ENCODE measurements at places on chromosomes 4 and X. TPM values are rescaled to one million over a fixed set of nuclear protein-coding genes. Genes with fewer than 3 reads are reported as not detected.

The TLR3 gene
- 28.6 TPM for total RNA-seq

The ANXA10 gene
- 36.3 TPM for total RNA-seq

The F8A3 gene
- 3.5 TPM for total RNA-seq

The MAGEH1 gene
- 19.1 TPM for total RNA-seq

The EMD gene
- total RNA-seq, result 80.4 TPM

The MBNL3 gene
- 85.1 TPM for total RNA-seq

The TRAM1L1 gene
- total RNA-seq, result 4.6 TPM

The MAGEA8 gene
- not detected for total RNA-seq

The UBE2D3 gene
- 316 TPM for total RNA-seq

The CENPC gene
- 37.1 TPM for total RNA-seq

The SHOX gene
- total RNA-seq, result not detected

The KLHL4 gene
- total RNA-seq, result 0.49 TPM

The ADAMTS3 gene
- total RNA-seq, result 0.94 TPM

DNA sequence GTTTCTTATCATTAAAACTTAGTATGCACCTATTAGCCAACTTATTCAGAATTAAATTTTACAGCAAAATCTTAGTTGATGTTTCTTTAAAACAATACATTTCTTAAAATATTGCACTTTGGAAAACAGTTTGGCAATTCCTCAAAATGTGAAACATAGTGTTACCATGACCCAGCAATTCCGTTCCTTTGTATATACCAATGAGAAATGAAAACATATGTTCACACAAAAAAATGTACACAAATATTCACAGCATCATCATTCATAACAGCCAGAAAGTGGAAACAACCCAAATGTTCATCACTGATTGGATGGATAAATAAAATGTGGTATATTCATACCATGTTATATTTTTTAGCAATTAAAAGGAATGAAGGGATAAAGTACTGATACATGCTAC, 50.2 kb downstream of the WDR44 start:
- DNase-seq, result no peak

GRCh38 chr4:111798840-111799239, 346.4 kb upstream of the FAM241A start:
- DNase-seq, result no peak

DNA sequence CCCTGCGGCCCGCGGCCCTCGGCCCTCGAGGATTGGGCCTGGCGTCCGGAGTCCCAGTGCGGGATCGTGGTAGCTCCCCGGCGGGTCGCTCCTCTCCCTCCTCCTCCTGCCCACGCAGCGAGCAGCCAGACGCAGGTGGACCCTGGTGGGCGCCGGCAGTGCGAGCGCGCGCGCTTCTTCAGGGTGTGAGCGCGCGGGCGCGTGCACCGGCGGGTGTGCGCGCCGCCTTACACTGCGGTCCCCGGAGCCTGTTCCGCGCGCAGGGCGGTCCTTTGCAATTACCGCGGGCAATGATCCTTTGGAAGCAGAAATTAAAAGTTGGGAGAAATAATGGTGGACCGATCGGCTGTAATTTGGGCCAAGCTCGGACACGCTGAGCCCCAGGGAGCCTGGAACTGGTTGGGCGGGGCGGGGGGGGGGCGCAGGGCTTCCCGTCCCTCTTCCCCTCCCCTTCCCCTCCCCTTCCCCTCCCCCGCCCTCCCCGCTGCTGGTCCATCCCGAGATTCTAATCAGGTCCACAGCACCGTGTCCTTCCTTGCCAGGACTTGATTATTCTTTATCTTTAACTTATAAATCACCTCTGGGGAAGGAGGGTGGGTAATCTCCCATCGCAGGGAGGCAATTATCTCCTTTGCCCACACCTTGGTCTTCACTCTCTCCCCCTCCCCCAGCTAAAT, 1.6 kb upstream of the NKX1-1 start:
- DNase-seq, result no peak

DNA sequence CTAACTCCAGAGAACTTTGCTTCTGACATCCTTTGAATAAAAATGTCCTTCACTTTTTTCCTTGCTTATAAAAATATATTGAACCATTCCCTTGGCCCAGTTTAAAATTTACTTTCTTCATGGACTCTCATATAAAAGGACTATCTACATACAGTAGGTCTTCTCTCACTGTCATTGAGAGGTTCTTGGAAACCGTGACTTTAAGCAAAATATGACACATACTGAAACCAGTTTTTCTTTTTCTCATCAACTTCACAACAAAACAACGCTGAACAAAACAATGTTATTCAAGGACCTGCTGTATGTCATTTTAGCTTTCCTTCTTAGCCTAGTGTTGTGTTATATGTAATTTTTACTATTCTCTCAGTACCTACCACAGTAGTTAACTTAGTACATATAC, 496.8 kb downstream of the CENPC start:
- DNase-seq, result no peak

GRCh38 chr4:110075083-110075738, 123.2 kb downstream of the ELOVL6 start:
- DNase-seq, result no peak

- DNase-seq, result no peak
These were observed 91.2 kb upstream of the SOD3 start for GRCh38 chr4:24704149-24704548.

- no peak for DNase-seq
These were observed 8.8 kb downstream of the PLA2G12A start for GRCh38 chr4:109721033-109721432.

DNA sequence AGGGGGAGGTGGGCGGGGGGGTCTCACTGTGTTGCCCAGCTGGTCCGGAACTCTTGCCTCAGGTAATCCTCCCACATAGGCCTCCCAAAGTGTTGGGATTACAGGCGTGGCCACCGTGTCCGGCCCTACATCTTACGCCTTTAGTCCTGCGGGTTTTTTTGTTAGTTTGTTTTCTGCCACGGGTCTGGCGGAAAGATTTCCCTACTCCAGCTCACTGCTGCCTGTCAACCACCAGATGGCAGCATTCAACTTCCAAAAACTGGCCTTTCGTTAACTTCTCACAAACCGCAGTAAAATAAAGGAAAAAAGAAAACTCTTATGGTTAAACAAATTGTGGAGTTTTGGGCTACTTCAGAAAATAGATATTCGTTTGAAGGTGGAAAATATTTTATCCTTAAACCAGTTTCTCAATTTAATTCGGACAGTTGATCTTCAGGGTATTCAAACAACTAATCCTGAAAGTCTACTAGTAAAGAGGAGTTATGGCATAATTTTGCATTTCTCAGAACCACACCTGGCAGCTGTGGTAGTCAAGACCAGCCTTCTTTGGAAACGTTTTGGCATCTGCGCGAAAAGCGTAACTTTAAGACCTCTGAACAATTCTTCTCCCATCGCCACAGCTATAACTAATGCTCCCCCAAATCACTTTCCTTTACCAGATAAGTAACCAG, 41.1 kb downstream of the LUZP4 start:
- DNase-seq, result peak; percentile 51

GRCh38 chrX:40177942-40178715, 80.4 kb upstream of the BCOR start:
- DNase-seq, result no peak

DNA sequence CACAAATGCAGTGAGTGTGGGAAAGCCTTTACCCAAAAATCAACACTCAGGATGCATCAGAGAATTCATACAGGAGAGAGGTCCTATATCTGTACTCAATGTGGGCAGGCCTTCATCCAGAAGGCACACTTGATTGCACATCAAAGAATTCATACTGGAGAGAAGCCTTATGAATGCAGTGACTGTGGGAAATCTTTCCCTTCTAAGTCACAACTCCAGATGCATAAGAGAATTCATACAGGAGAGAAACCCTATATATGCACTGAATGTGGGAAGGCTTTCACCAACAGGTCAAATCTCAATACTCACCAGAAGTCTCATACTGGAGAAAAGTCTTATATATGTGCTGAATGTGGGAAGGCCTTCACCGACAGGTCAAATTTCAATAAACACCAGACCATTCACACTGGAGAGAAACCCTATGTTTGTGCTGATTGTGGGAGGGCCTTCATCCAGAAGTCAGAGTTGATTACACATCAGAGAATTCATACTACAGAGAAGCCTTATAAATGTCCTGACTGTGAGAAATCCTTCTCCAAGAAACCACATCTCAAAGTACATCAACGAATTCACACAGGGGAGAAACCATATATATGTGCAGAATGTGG, 79.3 kb downstream of the ZNF81 start:
- DNase-seq, result no peak

DNA sequence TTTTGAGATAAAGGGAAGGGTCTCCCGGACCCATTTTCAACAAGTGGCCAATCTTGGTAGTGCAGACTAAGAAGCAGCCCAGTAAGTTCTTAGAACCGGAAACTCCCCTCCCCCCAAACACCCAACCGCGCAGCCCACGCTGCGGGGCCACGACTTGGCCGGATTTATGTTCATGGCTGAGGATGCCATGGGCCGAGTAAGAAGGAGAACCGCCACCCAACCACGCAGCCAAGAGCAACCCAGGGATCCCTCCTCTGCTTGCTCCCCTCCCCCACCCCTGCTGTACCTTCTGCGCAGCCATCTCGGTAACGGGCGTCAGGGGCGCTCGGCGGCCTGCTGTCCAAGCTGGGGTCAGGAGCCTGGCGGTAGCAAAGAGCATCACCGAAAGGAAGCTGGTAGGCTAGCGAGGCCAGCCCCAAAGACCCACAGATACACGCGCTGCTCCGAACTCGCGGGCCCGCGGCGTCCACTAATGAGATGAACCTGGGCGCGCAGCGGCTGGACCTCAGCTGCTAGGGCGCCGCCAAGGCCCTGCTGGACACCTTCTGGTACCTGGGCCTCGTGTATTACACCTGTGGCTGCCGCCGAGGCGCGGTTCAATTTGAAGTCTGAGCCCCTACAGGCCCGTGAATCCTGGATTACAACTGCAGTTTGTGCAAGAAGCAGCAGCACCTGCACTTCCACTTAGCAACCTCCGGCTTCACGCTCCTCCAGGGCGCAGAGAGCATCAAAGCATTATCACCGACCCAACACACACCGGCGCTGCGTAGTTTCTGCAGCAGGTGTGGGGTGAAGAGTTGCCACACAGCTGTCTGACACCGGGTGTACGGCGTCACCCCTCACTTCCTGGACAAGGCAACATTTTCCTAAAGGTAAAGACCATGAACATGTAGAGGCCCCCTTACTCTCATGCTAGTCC, 63.4 kb downstream of the NUDT10 start:
- DNase-seq, result no peak

GRCh38 chr4:3582091-3582475, 49.9 kb upstream of the LRPAP1 start:
- no peak for DNase-seq

DNA sequence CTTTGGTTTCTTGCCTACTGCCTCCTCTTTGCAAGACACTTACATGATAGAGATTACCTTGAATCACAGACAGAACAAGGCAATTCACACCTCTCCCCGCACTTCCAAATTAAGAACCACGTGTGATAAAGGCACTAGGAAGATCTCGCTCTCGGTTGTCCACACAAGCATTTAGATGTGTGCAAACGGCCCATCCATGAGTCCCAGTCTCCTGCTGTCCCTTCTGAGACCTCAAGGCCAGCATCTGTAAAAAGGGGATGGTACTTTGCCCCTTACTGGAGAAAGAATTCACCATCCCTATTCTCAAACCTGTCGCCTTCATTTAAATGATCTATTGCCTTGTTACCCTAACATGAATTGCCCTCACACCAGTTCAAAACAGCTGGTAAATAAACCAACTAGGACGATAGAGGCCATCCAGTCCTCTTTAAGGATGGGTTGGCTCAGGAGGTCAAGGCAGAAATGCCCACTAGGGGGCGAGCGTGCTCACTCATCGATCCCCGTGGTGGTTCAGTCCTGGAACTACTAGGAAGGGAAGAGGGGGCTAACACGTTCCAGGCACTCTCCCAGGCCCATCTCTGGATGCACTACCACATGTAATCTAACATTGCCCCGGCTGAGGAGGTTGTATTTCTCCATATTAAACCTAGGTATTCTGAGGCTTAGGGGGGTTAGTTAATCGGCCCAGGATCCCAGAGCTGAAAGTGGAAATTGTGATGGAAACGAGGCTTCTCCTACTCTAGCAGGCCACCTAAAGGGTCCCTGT, 95.8 kb downstream of the DHX15 start:
- peak; percentile 78 for DNase-seq

DNA sequence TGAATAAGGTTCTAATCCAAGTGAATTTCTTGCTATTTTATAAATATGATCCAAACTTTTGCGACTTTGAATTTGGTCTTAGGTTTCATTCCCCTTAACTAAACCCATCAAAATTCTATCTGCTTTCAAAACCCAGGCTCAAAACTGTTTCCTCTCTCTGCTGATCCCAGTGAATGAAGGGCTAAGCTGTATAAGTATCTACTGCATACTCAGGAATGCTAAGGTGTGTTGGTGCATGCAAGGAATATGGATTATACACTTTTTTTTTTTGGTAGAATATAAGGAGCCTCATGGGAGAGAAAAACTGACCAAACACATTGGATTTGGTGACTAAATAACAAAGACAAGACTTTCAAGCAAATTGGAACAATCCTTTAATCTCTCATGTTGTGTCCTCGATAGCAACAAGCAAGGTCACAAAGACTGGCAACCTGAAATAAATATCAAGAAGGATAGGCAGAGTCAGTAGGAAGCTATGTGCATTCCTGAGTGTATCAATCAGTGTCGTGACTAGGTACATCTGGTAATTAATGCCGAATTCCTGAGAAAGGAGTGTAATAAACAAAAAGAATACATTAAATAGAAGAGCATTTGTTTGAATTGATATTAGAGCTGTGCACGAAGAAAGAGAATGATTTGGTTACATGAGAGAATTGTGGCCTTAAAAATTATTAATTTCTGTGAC, 74.3 kb upstream of the KCTD8 start:
- no peak for DNase-seq

DNA sequence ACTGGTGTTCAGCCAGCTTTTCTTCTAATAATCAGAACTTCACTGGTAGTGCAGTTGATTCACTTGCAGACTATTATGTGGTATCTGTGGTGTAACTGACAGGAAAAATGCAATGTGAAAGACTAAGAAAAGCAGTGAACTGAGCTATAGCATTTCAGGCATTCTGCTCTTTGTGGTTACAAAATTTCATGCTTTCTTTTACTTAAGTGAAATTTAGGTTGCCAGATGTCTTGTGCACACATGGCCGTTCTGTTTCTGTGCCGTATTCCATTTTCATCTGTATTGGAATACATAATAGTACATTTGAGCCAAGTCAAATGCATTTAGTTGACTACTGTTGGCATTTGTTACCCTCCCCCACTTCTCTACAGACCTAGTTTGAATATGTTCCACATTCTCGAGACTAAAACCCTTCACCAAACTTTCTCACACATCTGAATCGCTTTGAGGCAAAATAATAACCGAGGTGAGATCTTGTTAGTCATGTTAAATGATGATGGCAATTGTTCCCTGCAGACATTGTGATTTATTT, 8.2 kb downstream of the RTL3 start:
- no peak for DNase-seq

- DNase-seq, result no peak
These were observed 56.1 kb downstream of the KLHL5 start for GRCh38 chr4:39118034-39118658.

DNA sequence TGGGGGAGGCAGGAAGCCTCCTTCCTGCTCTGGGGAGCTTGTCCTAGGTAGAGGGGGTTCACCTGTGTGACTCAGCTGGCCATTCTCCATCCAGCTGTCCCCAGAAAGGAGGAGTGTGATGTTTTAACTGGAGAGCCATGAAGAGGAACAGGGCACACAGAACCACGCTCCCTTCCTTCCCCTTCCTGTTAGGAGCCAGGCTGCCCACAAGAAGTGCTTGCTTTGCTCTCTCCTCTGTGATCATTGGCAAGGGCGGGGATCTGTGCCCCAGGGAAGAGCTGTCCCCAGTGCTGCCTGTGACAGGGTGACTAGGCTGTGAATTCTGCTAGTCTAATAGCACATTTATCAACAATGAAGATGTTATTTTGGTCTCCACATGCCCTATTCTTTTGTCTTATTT, 169.6 kb upstream of the GATB start:
- DNase-seq, result no peak

GRCh38 chr4:22471419-22471818, 44.4 kb downstream of the ADGRA3 start:
- no peak for DNase-seq

Measured in ureter (tissue), 1 donor.